ENCODE measurements at places on chromosomes 1 and 21.

- DNase-seq = no peak
These were observed 204.9 kb downstream of the TBX15 start for GRCh38 chr1:118783095-118783758.

- no peak for DNase-seq
These were observed 34.7 kb upstream of the L1TD1 start for GRCh38 chr1:62159940-62160348.

DNA sequence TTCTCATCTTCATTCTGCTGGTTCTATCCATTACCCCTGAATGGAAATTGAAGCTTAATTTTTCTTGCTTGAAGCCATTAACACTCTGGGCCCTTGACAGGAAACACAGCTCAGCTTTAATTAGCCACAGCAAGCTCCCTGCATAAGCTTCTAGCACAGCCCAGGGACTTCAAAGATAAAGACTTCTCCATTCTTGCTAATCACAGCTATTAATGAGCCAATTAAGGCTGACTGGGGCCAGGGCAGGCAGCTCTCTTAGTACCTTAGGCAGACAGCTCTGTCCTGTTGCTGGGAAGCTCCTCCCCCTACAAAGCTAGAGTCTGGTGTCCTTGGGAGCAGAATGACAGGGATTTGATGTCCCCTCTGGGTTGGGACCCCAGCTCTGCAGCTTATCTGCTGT, 27.9 kb upstream of the TRABD2B start:
- no peak for DNase-seq

GRCh38 chr1:182244451-182244850, 147.1 kb downstream of the GLUL start:
- DNase-seq = no peak

- DNase-seq = no peak
These were observed 26.3 kb downstream of the JAK1 start for GRCh38 chr1:64940025-64940424.

GRCh38 chr21:26404288-26404687, 168.8 kb downstream of the CYYR1 start:
- no peak for DNase-seq

GRCh38 chr1:200027264-200027823, at the start of gene NR5A2:
Gene NR5A2 (plus strand): TSS chr1:200027710. CDS start chr1:200027848, 138 bp downstream.
- DNase-seq = no peak

GRCh38 chr1:54978528-54979326, 1.7 kb upstream of the TMEM61 start:
- DNase-seq = no peak

- no peak for DNase-seq
These were observed 331.1 kb downstream of the PTPRC start for GRCh38 chr1:198969981-198970380.

DNA sequence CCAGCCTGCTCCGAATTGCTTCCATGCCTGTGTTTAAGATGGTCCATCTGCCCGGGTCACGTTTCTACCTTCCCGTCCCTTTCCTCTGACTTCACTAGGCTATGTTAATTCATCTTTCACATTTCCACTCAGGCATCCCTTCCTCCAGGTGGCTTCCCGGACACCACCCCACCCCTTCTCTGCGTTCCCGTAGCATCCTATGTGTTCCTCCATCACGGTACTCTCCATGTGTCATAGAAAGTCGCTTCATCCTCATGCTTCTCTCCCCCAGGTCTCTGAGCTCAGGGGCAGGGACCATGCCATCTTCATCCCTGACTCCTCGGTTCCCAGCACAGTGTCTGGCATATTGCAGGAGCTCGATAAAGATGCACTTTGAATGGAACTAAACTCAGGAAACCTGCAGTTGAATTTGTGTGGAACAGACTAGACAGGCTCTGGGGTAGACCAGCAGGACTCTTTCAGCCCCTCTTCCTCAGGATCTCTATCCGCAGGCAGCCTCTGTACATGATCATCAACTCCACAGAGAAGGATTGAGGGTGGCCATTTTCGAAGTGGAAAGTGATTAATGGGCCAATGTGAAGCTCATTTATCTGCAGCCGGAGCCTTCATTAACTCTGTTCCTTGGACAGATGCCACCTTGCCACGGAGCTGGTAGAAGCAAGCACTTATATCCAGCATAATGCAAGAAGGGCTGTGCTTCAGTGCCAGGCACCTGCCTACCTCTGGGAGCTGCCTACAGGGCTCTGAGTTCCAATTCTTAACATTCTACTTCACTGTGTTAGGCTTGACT, 9.1 kb downstream of the C1orf226 start:
- no peak for DNase-seq

GRCh38 chr1:183578856-183579255, 11.4 kb downstream of the NCF2 start:
- no peak for DNase-seq

GRCh38 chr1:29245876-29246275, 9.6 kb downstream of the PTPRU start:
- DNase-seq = no peak

DNA sequence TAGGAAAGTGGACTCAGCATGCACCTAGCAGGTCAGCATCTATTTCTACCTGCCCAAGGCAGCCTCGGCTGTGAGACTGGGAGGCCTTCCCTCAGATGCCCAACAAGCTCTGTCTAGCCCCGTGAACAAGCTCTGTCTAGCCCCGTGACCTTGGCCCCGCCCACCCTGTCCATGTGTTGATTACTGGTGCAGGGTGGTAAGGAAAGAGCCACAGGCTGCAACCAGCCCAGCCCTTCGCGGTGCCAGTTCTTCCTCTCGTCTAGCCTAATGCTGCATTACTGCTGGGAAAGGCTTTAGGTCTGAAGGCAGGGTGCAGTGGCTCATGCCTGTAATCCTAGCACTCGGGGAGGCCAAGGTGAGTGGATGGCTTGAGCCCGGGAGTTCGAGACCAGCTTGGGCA, 2.2 kb downstream of the GPR153 start:
- DNase-seq = no peak

DNA sequence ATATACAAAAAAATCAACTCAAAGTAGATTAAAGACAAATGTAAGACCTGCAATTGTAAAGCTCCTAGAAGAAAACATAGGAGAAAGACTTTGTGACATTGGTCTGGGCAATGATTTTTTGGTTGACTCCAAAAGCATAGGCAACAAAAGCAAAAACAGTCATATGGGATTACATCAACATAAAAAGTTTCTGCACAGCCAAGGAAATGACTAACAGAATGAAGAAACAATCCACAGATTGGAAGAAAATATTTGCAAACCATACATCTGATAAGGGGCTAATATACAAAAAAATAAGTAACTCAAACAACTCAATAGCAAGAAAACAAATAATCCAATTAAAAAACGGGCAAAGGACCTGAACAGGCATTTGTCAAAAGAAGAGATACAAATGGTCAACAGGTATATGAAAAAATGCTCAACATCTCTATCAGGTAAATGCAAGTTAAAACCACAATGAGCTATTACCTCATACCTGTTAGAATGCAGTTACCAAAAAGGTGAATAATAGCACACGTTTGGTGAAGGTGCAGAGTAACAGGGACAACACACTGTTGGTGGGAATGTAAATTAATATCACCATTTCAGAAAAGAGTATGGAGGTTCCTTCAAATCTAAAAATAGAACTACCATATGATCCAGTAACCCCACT, 173.7 kb upstream of the COA6 start:
- no peak for DNase-seq

DNA sequence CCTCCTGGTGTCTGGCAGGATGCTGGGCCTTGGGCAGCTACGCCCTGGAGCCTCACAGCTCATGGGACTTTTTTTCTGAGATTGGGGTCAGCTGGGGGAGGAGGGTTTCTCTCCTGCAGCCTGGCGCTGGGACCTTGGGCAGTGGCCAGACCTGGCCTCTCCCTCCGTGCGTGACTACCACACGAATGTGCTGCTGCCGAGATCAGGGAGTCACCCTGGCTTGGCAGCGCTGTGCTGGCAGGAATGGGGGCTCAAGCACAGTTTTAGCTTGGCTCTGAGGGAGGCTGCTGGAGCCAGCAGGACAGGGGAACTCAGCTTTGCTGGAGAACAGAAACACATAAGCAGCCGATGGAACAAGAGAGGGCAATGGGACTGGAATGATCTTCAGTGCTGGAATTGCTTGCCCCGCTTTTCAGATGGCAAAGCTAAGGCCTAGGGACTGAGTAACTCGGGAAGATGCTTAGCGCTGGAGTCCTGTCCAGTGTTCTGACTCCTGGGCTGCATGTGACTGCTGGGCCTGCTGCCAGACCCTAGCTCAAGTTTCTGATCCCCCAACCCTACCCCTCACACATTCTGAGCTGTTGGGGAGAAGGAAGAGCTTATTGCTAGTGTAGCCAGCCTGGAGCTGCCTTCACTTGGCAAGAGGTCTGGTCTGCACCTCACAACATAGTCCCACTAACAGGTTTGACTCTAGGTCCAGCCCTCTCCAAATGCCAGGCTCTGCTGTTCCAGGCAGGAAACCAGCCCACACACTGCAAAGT, 69.9 kb downstream of the NAV1 start:
- no peak for DNase-seq

GRCh38 chr1:230766318-230766717, 19.1 kb downstream of the CAPN9 start:
- DNase-seq = no peak

DNA sequence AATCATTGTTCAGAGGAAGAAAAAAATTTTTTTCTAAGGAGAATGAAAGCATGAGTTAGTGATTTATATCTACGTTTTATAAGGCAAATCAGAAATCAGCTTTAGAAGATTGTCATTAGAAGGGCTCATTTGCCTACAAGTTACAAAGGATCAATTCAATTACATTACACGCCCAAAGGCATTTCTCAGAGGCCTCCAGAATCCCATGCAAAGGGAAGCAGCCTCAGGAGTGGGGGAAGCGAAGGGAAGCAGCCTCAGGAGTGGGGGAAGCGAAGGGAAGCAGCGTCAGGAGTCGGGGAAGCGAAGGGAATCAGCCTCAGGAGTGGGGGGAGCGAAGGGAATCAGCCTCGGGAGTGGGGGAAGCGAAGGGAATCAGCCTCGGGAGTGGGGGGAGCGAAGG, 206.2 kb downstream of the GREM2 start:
- no peak for DNase-seq

DNA sequence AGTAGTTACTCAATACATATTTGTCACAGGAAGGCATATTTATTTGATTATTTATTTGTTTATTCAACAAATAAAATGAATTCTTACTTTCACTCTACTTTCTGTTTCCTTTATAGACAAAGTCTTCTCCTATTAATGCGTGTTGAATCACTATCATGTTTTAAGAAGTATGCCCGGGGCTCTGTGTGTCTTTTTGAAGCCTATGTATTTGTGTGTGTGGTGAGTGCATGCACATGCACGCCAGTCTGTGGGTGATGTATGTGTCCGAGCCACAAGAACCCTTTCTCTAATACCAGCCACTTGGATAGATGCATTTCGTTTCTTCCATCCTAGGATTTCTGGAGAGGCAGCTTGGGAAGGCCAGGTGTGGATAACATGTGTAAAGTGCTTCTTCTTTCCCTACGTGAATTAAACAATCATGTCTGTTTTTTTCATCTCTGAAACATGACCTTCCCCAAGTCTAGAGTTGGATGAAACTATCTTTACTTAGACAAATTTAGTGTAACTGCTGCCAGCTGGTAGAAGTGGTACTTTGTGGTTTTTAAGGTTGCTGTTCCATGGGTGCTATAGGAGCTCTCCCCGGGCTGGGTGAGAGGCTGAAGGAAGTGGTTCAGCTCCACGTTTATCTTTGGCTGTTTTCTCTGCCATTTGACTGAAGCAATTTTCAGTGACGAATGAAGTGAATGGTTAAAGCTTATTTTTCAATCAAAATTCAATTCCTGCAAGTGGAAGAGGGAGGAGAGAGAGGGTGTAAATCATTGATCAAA, 46.8 kb upstream of the PPM1J start:
- no peak for DNase-seq

- no peak for DNase-seq
These were observed 35.5 kb upstream of the IGSF21 start for GRCh38 chr1:18072066-18072465.
